ENCODE measurements at places on chromosomes 16 and 17. TPM values are rescaled to one million over a fixed set of nuclear protein-coding genes. Genes with fewer than 3 reads are reported as not detected.

GRCh38 chr16:68360547-68360946, 49.7 kb downstream of the PRMT7 start:
- H3K27ac ChIP-seq, result no peak overlapping the region
- no peak overlapping the region for H3K4me3 ChIP-seq
- peaks cover 8% of the 10 kb centered on the region for H3K36me3 ChIP-seq
- DNase-seq, result no peak
- H3K27me3 ChIP-seq, result peaks cover 21% of the 10 kb centered on the region

- no peak overlapping the region for H3K27ac ChIP-seq
- no peaks in the 10 kb centered on the region for H3K27me3 ChIP-seq
- no peak for DNase-seq
These were observed 196.6 kb downstream of the RBFOX3 start for GRCh38 chr17:79414063-79414792.

DNA sequence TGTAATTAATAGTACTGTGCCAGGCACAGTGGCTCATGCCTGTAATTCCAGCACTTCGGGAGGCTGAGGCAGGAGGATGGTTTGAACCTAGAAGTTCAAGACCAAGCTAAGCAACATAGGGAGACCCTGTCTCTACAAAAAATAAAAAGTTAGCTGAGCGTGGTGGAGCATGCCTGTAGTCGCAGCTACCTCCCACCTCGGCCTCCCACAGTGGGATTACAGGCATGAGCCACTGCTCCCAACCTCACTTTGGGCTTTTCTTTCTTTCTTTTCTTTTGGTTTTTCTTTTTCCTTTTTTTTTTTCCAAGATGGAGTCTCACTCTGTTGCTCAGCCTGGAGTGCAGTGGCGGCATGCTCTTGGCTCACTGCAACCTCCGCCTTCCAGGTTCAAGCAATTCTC, 137.8 kb downstream of the MRM1 start:
- no peak overlapping the region for H3K4me3 ChIP-seq
- H3K27me3 ChIP-seq, result no peaks in the 10 kb centered on the region
- no peak for DNase-seq
- H3K36me3 ChIP-seq, result no peaks in the 10 kb centered on the region
- no peak overlapping the region for H3K27ac ChIP-seq

DNA sequence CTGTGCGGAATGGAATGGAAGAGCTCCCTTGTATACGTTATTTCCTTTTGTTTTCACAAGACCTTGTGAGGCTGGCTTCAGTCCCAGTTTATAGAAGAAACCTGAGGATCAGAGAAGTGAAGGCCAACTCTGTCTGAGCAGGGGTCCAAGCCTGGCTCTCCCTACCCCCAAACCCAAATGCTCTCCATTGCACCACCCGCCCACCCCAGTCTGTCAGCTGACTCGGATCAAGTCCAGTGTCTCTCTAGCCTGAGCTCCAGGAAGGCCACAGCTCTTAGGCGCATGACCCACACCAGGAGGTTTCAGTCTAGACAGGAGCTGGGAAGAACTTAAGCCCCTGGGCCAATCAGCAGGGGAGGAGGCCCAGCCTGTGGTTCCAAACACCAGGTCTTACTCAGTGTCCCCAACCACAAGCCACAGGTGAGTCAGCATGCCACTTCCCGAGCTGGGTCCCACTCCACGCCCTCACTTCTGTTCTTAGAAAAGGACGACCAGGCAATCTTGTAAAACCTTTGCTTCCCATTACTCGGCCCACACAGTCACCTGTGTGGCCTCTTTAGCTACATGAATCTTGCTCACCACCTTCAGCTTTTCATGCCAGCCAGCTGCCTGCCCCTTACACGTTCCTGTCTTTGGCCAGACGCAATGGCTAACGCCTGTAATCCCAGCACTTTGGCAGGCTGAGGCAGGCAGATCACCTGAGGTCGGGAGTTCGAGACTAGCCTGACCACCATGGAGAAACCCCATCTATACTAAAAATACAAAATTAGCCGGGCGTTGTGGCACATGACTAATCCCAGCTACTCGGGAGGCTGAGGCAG, 27.8 kb downstream of the TK2 start:
- H3K27me3 ChIP-seq, result no peaks in the 10 kb centered on the region
- H3K4me1 ChIP-seq, result peaks cover 25% of the 10 kb centered on the region
- H3K27ac ChIP-seq, result peak overlapping the region; percentile 44
- H3K36me3 ChIP-seq, result peaks cover 9% of the 10 kb centered on the region

Gene IKZF3
- total RNA-seq, result 0.33 TPM

GRCh38 chr17:47829870-47830269, 1.5 kb downstream of the MRPL10 start:
- no peak overlapping the region for H3K4me3 ChIP-seq
- no peak for DNase-seq
- no peaks in the 10 kb centered on the region for H3K27me3 ChIP-seq

- H3K36me3 ChIP-seq, result no peaks in the 10 kb centered on the region
- H3K27ac ChIP-seq, result peak overlapping the region; percentile 56
- H3K27me3 ChIP-seq, result no peaks in the 10 kb centered on the region
- DNase-seq, result peak; percentile 67
- H3K4me3 ChIP-seq, result no peak overlapping the region
- peaks cover 40% of the 10 kb centered on the region for H3K4me1 ChIP-seq
These were observed 54.9 kb downstream of the GNAO1 start for GRCh38 chr16:56246051-56246817.

DNA sequence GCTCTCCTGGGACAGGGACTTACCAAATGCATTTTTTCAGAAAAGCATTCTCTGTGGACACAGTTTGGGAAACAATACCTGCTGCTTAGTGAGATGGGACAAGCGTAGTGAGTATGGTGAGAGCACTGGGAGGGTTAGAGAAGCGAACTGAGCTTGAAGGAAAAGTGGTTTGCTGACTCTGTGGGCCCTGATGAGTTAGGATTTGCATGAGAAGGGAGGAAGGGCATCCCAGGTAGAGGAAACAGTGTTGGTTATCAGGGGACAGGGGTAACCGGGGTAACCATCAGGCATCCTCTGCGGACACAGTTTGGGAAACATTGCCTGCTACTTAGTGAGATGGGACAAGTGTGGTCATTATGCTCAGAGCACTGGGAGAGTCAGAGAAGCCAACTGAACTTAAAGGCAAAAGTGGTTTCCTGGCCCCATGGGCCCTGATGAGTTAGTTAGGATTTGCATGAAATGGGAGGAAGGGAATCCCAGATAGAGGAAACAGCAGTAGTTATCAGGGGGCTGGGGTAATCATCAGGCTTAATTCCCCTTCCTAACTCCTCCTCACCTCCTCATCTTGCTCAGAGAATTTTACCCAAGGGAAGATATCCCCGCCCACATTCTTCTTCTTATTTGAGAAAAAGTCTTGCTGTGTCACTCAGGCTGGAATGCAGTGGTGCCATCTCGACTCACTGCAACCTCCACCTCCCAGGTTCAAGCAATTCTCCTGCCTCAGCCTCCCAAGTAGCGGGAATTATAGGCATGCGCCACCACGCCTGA, 319.3 kb downstream of the RBFOX1 start:
- H3K36me3 ChIP-seq, result no peaks in the 10 kb centered on the region
- H3K27me3 ChIP-seq, result no peaks in the 10 kb centered on the region
- H3K4me3 ChIP-seq, result no peak overlapping the region
- H3K27ac ChIP-seq, result no peak overlapping the region
- H3K4me1 ChIP-seq, result no peaks in the 10 kb centered on the region
- DNase-seq, result no peak
